ENCODE measurements at places on chromosomes 12 and 14.

GRCh38 chr12:21715386-21715785, 57.7 kb upstream of the LDHB start:
- DNase-seq: no peak

GRCh38 chr12:76032043-76032981, 736 bp upstream of the PHLDA1 start:
- DNase-seq: peak; percentile 32

- DNase-seq: no peak
Observed at GRCh38 chr12:101784376-101784775, 45.1 kb upstream of the SYCP3 start.

DNA sequence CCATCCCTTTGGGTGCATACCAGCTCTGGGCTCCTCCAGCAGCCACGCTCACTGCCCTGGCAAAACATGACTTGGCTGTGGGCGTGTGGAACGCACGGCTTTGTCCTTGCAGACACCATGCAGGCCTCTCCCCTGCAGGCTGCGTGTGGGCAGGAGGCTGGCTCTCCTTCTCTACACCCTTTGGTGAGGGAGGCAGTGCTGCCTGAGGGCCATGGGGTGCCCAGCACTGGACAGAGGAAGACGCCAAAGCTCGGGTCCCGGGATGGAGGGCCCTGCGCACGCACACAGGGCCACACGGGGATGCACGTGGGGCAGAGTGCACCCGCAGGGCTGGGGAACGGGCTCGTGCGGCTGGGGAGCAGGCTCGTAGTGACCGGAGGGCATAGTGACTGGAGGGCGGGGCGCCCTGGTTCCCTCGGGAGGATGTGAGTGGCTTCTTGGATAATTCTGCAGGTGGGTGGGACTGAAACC, 89.7 kb downstream of the ADGRD1 start:
- no peak for DNase-seq

GRCh38 chr12:58313091-58313855, 371.9 kb downstream of the ATP23 start:
- no peak for DNase-seq

DNA sequence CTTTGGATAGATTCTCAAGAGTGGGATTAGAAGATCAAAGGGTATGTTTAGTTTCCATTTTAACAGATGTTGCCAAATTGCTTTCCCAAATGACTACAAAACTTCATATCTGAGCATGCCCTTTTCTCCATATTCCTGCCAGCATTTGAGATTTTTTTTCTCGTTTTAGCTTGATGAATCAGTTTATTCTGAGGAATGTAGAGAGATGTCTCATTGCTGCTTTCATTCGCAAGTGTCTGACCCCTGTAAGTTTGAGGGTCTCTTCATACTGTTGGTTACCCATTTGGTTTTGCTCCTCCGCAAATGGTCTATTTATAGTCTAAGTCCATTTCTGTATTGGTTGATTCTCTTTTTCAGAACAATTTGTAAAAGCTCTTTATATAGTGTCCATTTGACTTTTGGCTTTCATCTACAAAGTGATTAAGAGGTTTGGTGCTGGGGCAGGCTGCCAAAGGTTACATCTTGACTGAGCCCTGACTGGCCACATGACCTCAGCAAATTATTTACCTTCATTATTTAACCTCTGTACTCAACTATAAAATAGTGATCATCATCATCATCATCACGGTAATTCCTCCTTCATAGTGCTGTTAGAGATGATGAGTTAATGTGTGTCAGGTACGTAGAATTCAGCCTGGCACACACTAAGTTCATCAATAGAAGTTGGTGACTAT, 33.6 kb downstream of the HCAR2 start:
- no peak for DNase-seq

- no peak for DNase-seq
Observed at GRCh38 chr14:104343294-104343625, 204.9 kb downstream of the KIF26A start.

DNA sequence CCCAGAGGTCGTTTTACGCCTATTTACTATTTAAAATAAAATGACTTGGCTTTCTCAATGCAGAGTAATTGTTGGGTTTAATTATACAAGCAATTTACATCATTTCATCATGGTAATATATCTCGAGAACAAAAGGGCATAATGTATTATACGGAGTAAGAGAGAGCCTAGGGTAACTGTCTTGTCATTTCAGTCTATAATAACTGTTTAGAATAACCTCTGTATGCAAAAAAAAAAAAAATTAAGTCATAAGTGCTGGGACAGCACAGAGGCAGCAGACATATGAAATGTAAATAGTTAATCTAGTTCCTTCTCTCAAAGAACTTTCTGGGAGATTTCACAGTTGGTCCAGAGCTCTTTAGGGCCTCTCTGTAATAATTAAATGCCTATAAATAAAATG, 284.9 kb downstream of the TMTC2 start:
- DNase-seq: no peak

GRCh38 chr14:95073947-95074346, 83.4 kb downstream of the DICER1 start:
- no peak for DNase-seq

- no peak for DNase-seq
Observed at GRCh38 chr14:76837524-76837923, 11.3 kb downstream of the LRRC74A start.

- no peak for DNase-seq
Observed at GRCh38 chr12:3152892-3153291, 75.7 kb downstream of the TSPAN9 start.

DNA sequence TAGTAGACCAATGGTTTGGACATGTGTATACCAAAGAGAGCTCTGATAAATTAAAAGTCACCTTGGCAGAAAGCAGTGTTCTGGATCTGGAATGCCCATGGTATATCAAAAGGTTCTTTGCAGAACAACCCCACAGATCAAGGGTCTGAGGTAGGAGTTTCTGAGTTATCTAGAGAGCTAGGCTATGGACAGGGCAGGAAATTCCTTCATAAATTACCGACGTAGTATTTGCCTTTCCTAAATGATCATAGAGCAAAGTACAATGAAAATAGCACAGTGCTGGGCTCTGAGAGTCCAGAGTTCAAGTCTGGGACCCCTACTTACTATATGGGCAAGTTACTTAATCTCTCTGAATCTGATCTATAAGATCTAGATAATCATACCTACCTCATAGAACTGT, 35.3 kb upstream of the PELI2 start:
- no peak for DNase-seq

- no peak for DNase-seq
Observed at GRCh38 chr12:111685322-111685810, 390 bp downstream of the BRAP start.

DNA sequence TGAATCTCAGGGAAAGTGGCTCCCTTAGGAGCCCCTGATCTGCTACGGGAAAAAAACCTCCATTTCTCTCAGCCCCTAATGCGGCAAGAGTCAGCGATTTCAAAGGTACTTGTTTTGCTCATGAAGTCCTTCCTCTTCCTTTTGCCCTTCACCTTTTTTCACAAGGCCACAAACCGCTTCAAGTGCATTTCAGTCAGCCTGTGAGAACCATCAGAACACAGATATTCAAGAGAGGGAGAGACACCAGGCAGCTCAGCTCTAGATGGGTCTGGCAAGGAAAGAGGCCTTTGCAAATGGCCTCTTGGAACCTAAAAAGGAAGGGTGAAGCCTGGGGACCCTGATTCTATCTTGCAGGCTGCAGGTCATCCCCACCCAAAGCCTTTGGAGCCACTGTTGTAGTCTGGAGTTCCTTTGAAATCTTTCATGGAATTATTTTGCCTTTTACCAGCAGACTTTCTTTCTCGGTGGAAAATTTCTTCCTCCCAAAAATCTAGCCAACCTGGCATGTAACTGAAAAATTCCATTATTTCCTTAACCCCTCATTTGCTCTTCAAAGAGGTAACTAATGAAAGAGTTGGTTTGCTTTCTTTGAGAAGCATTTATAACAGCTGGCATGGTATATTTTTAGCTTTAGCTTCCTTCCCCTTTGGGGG, 145.0 kb downstream of the SAMD4A start:
- DNase-seq: no peak

GRCh38 chr12:130437555-130438242, 100.0 kb downstream of the PIWIL1 start:
- no peak for DNase-seq

- DNase-seq: no peak
Observed at GRCh38 chr14:90816681-90817436, 629 bp upstream of the TTC7B start.

DNA sequence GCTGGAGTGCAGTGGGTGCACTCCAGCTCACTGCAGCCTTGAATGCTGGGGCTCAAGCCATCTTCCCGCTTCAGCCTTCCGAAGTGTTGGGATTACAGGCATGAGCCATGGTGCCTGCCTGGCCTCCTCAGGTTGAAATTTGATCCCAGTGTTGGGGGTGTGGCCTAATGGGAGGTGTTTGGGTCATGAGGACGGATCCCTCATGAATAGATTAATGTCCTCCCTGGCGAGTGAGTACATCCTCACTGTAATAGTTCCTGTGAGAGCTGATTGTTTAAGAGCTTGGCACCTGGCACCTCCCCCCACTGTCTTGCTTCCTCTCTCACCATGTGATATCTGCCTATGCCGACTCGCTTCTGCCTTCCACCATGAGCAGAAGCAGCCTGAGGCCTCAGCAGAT, 84.7 kb downstream of the TSPAN9 start:
- DNase-seq: no peak

DNA sequence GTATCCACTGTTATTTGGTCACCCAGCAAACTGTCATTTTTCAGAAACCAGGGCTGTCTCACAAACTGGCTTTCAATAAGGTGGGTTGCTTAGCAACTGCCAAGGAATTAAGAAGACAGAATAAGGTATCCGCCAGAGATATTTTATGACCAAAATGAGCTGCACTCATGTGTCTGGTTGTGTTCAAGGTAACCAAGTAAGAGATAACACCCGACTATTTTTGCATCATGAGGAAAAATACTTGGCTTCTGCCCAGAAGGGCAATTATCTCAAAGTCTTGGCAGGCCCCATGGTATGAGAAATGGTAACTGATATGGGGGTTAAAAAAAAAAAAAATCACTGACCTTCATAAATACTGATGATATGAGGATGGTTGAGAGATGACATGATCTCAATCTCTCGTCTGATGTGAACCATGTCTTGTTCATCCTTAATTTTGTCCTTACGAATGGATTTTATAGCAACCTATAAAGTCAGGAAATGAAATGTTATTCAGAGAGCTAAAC, 32.6 kb downstream of the NUAK1 start:
- DNase-seq: no peak

DNA sequence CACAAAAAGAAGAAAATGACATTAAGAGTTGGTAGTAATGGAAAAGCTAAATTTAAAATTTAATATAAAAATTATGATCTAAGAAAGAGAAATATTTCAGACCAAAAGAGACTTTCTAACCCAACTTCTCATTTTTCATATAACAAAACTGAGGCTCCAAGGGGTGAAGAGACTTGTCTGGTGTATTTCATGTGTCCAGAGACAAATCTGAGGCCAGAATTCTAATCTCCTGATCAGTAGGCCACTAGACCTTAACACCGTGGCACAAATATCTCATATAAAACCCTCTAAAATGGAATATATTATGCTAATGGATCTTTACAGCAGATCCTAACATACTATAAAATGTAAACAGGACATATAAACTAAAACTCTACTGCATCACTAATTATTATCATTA, 275.7 kb upstream of the SLC16A7 start:
- DNase-seq: no peak

DNA sequence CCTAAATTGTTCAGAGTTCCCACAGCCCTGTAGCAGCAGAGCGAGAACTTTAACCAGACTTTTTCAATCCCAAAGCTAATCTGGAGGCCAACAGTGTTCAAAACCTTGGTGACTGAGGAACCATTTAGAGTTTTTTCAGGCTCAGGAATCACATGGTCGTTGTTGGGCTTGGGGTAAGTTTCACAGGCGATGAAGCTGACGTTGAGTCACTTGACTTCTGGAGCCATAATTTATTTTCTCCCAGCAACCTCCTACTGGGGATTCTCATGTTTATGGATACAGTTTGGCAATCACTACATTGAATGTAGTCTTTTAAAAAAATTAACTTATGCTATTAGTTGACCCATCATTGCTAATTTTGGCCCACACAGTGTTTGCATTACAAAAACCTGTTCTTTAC, 34.5 kb downstream of the SSPN start:
- no peak for DNase-seq

DNA sequence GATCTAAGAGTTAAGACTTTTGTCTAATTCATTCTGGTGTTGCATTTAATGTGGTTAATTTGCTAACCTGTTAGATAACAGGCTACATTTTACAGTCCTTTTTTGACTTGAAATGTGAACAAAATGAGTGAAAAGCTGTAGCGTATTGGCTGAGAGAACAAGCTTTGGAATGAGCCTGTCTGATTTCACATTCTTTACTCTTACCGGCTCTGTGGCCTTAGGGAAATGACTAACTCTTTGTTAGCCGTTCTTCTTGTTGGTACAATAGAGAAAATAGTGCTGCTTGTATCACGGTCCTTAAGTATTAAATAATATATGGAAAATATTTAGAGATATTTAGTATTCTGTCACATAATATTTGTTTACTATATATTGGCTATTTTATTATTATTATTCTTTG, 1.9 kb downstream of the MNAT1 start:
- DNase-seq: no peak
